Mesenteric fat pad (tissue), 1 donor: ENCODE measurements at places on chromosomes 12 and 14.

DNA sequence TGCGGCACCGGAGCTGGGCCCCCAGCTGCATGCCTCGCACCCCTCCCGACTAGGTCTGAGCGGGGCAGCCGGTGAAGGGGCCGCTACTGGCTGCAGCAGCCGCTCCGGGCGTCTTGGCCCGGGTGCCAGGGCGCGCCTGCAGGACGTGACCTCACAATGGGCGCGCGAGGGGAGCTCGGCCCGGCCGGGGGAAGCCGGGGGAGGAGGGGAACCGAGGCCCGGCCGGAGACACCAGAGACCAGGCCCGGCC, 353 bp downstream of the BAG5 start:
- no peak for DNase-seq

- no peak for DNase-seq
Measured at GRCh38 chr12:64737539-64737938, 21.7 kb downstream of the GNS start.

GRCh38 chr12:63132201-63132600, 18.8 kb downstream of the AVPR1A start:
- DNase-seq = no peak

DNA sequence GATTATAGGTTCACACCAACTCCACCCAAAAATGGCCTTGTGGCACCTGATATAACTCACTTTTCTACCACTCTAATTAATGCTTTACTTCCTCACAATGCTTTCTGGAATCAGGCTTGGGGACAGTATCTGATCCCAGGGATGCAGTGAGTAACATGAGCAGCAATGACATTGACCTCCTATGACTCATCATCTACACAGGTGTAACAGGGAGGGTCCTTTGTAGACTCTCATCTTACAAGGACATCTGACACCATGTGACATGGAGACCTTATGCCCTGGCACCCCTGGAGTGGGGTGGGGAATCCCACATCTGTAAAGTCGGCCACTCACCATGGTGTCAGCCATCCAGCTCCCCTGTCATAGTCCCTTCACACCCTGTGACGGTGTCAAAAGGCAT, 586.4 kb downstream of the MED13L start:
- DNase-seq = no peak

DNA sequence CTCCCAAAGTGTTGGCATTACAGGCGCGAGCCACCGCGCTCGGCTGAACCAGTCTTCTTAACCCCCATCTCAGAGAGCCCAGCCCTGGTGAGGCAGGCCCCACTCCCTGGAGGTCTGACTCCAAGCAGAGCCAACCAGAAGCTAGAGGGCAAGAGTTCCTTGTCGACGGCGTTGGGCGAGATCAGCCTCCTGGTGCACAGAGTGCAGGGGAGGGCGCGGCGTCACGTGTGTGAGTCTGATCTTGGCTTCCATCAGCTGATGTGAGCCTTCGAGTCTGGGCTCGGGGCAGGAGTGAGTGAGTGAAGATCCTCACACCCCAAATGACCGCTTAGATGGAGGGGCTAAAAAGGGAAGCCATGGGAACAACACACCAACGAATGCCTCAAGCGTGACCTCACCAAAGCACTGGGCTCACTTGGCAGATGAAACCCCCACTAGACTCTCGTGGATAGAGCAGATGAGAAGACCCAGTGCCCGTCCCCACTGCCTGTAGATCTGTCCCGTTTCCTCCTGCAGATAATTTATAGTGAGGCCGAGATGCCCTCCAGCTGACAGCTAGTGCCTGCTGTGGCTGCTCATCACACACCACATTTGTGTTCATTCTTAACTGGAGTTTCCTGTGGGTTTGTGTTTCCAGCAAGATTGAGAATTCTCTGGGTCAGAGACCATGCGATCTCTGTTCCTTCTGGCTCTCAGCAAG, 28.6 kb upstream of the ADGRD1 start:
- DNase-seq = no peak

DNA sequence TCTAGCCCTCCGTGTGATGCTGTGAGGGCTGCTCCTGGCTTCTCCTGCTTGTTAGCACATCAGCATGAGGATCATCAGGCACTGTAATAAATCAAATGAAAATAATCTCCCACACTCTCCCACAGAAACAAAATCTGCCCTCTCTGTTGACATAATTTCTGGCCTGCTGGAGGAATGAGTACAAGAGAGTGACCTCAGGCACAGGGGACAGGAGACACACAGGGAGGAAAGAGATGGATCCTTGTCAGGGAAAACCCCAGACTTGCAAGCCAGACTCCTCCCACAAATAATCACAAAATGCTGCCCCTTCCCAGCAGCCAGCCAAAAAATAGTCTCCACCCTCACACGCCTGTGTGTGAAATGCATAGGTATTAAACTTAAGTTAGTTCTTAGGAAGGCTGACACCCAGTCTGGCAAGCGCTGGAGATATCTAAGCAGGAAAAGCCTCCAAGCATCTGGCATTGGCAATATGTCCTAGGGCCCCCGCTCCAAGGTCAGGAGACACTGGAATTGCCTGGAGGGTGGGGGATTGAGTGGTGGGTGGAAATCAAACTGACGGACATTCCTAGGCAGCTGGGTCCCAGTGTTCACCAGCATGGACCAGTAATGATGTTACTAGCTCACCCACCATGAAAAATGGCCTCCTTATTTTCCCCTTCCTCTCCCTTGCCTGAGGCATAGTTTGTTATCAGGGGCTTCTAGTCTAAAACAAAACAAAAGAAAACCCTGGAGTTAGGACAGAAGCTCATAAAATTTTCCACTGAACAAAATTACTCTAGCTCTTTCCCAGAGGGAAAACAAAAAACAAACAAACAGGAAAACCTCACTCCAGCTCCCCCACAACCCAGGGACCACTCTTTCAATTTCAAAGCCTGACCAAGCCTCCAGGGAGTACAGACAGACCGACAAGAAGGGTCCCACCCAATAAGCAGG, 22.0 kb downstream of the SMUG1 start:
- no peak for DNase-seq

- DNase-seq = no peak
Measured at GRCh38 chr14:22803687-22803974, 11.6 kb downstream of the SLC7A7 start.
